ENCODE measurements at places on chromosomes 12 and 14.

DNA sequence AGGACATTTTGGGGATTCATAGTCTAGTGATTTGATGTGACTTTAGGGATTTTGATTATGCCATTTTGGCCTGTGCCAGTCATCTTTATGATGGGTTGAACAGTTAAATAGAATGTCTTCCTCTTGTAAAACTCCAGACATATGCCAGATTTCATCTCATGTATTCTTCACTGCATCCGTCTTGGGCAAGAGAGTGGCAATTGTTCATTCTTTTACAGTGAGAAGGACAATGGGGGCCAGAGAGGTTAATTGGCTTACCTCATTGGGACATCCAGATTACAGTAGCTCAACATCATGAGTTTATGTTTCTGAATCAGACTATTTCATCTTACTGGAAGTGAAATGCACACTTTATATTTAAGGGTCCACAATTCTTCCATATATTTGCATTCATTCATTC, 108.2 kb upstream of the SLC38A2 start:
- DNase-seq, result no peak

DNA sequence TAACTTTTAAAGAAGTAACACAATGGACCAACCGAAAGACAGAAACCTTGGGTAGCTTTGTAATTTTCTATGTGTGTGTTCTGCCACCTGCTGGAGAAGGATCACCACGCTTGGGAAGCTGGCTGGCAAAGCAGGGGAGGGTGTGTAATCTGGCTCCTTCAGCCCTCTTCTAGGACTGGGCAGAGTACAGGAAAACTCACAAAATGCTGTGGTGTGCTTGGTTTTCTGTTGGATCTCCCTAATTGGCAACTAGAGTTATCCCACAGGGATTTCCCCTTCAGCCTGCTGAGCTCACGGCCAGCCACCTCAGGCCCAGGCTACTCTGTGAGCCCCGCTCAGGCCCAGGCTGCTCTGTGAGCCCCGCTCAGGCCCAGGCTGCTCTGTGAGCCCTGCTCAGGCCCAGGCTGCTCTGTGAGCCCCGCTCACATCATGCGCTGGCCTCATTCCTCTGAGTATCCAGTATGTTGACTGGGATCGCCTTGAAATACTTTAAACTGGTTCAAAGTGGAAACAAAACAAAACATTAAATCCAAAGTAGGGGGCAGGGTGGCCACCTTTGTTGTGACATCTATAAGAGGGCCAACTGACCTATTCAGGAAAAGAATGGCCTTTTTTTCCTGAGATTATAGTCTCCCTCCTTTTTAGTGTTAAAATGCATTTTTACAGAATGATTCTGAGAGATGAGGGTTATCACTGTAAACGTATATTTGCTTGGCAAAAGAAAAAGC, 52.0 kb upstream of the RNU6-8 start:
- DNase-seq, result peak; percentile 32

GRCh38 chr12:88585077-88585476, 4.8 kb upstream of the KITLG start:
- no peak for DNase-seq

DNA sequence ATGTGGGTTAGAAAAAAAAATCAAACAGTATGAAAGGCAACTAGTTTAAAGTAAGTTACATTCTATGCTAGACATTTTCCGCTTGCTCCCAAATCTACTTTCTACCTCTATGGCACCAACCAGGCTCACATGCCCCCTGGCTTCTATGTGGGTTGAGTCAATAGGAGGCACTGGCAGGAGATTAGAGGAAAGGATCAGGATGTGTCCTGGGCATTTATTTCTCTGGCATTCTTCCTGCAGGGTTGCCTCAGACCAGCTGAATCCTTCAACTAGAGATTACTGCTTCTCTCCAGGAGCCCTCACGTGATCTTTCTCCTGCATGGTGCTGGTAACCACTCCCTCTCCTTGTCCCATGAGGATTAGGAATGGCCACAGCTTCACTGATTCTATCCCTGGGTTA, 14.9 kb upstream of the CCDC60 start:
- DNase-seq, result no peak

GRCh38 chr12:17971850-17972249, 118.1 kb downstream of the RERGL start:
- DNase-seq, result no peak

- DNase-seq, result no peak
Observed at GRCh38 chr12:132105467-132105866, 38.7 kb downstream of the DDX51 start.

- DNase-seq, result no peak
Observed at GRCh38 chr12:127044836-127045235, 1222.1 kb upstream of the TMEM132C start.

- no peak for DNase-seq
Observed at GRCh38 chr12:54917001-54917488, 62.7 kb downstream of the MUCL1 start.

DNA sequence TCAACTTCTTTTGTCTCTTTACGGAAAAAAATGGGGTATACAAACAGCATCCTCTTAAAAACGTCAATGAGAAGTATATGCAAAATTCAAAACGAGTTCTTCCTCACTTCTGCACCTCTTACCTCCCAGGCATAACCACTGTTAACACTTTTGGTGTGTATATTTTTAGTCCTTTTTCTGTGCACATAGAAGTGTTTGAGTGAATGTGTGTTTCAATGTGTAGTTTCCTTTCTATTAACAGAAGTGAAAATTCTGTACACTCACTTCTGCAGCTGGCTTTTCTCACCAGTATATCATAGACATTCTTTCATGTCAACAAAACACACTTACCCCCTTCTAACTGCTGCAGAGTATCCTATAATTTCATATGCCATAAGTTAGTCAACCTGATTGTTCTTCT, 5.4 kb downstream of the UBR7 start:
- no peak for DNase-seq

DNA sequence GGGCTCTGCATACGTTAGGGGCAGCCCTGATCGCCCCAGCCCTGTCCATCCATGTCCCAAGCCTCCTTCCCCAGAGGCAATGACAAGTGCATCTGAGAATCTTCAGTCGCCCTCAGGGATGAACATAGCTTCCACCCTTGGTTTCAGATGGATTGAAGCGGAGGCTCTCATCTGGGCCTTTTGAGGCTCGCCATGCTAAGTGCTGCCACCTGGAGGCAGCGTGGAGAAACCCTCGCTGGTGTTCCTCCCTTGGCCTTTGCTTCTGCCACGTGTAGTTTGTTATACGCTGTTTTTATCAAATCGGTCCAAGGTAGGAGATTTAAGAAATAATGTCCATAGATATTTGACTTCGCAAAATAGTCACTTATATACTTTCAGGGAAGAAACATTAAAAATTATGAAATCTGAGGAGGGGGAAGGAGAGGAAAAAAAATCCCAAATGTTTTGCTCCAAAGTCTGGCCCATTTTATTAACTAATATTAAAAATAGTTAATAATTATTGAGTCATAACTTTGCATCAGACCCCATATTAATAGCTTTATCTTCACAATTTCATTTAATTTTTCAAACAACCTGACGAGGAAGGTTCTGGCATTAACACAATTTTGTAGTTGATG, 28.8 kb upstream of the LRRC10 start:
- peak; percentile 19 for DNase-seq

DNA sequence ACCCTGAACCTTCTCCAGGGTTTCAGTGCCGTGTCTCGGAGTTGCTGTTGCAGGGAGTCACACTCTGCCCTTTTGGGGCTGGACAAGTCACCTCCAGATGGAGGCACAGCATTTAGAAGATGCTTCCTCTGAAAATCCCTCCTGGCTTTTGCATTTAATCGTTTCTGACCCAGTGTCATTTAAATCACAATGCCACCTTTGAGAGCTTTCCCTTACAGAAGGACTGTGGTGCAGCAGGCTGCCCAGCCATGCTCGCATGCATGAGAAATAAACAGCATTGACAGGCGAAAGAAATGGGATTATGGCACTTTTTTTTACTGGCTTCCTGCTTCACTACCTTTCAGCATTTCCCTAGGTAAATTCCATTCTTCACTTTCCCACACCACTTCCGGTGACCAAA, 113.4 kb upstream of the DYRK2 start:
- DNase-seq, result no peak

DNA sequence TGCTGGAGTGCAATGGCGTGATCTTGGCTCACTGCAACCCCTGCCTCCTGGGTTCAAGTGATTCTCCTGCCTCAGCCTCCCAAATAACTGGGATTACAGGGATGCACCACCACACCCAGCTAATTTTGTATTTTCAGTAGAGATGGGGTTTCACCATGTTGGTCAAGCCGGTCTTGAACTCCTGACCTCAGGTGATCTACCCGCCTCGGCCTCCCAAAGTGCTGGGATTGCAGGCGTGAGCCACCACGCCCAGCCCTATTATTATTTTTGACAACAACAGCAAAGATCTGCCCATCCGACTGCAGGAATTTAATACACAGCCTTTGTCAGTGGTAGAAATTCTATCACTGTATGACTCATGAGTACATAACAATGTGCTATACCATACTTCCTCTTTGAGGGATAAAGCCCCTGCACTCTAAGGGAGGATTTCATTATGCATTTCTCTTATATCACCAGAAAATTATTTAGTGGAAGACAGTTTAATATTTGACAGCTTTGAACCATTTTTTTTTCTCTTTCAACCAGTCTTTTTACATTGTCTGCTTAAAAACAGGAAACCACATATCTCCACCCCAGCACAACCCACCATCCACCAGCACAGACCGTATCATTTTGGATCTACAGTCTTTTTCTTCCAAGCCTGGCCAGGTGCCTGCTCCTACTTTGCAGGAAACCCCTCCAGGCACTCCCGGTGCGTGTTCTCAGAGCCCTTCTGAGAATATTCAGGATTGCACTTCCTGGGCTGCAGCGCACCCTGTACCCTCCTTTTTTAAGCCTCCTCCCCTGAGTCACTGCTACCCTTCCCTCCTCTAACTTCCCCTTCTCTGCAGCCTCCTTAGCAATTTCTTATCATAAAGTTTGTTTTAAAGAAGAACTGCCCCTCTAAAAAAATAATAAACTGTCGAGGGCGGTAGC, 594 bp downstream of the ARHGDIB start:
- DNase-seq, result no peak

- no peak for DNase-seq
Observed at GRCh38 chr14:50647282-50647681, 20.8 kb downstream of the SAV1 start.

DNA sequence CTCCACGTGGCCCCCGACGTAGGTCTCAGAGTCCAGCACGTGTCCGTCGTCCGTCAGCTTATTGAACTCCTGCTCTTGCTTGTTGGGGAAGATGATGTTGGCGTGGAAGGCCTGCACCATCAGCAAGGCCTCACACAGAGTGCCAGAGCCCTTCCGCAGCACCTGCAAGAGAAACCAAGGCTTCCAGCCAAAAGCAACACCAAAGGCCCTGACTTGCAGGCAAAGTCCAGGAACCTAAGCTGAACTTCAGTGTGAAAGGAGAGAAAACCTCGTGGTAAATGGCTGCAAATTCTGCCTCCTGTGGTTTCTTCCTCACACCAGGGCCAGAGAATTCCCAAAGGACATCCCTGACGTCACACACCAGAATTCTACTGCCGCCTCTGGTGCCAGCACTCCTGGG, 14.5 kb downstream of the POLE start:
- DNase-seq, result no peak

GRCh38 chr12:97075161-97075933, 168.3 kb downstream of the NEDD1 start:
- no peak for DNase-seq

DNA sequence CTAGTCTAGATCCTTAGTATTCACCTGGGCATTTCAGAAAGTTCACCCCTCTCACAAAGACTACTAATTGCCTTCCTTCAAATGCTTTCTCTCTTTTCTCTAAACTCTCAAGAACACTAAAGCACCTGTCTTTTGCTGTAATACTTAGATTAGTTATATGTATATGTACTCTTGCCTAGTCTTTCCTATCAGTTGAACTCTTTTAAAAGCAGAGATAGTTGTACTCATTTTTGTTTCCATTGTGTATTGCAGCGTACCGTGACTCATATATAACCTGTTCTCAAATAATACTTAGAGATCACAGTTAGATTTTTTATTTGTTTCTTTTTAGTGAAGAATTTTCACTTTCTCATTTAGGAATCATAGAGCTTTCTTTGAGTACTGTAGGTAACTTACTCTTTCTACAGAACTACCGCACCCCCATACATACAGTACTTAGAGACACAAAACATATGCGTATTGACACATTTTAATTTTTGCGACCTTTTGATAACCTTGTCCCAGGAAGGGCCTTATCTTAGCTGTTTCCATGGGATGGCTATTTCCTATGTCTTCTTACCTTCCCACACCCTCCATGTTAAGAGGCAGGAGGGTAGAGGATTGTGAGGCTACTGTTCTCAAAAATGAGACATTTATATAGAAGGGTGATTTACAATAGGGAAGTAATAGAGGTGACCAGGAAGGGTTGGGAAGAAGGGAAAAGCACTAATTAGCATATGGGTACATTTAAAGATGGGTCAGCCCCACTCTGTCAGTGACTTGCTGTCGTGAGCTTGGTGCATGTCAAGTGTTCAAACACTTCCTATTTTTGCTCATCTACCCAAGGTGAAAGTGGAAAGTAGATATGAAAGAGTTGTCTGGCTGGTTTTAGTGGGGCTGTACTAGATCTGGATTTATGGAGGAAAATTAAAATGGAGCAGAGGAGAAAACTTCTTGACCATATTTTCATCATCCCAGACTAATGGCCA, 74.3 kb downstream of the PLEKHA5 start:
- DNase-seq, result no peak

DNA sequence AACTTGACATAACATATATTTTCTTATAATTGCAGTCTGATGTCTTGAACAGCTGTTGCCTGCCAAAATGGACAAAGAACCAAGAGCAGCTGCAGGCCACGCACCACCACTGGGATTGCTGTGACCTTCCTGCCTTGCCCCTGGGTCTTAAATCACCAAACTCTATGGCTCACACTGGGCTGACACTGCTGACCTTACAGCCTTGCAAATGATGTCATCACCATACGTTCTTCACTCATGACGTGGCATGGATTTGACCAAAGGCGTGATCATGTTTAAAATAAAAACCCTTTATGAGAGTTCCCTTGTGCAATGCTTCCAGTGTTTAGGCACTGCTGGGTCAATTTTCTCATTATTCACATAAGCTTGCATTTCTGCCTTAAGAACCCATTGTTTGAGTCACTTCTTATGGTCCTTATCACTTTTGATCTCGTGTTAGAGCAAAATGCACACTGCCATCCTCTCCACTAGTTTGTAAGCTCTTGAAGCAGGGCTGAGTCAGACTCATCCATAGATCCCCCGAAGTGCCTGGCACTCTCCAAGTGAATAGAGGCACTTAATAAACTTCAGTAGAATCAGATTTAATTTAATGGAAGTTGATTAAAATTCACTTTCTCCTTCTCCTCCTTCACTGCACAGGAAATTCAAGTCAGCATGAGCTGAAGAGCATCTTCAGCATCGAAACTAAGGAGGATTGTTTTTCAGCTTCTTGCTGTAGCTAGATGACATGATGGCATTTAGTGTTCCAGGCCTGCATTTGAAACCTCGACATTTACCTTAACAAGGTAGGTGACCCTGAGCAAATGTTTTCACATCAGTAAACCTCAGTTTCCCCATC, 132.4 kb upstream of the PZP start:
- no peak for DNase-seq
